ENCODE measurements at places on chromosomes 3 and 15.
A peak's percentile ranks its signal among the peaks of the same experiment; 100 is the strongest.

DNA sequence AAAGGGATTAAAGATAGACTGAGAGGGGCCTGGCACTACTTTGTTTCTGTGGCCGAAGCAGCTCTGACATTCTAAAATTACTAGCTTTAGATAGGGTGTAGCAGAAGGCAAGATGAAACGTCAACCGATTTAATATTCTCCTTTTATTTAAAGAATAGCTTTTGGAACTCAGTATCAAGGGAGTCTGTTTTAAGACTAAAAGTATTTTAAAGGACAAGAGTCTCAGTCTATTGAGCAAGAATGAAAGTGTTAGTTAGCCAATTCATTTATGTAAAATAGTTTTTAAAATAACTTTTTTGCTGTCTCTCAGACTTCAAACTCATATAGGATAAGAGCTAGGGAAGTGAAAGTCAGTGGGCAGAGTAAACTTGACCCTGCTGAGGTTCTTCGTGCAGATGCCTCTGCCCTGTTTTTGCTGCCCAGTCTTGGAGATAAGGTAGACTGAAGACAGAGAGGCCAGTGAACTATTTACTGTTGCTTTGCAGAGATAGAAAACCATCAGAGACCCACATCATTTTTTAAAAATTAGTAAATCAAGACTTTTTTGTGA lies 1090.9 kb downstream of the ROBO2 start:
- DNase-seq: no peak

- DNase-seq: no peak
Measured at GRCh38 chr3:177726807-177727206, 529.5 kb upstream of the TBL1XR1 start.

GRCh38 chr3:189235214-189235613 lies 63.4 kb downstream of the TPRG1 start:
- DNase-seq: no peak

DNA sequence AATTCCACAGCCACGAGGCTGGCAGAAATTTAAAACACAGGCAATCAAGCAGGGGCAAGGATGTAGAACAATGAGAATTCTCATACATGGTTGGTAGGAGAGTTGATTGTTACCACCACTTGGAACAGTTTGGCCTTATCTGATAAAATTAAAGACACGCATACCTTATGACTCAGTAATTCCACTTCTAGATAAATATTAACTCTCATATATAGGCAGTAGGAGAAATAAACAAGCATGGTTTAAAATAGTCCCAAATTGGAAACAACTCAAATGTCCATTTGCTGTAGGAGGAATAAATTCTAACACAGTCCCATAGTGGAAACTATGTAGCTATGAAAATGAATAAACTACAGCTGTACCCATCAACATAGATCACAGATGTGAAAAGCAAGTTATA lies 42.3 kb upstream of the USP3 start:
- no peak for DNase-seq

GRCh38 chr3:183808355-183808754 lies 17.0 kb downstream of the MAP6D1 start:
- no peak for DNase-seq

- no peak for DNase-seq
Measured at GRCh38 chr15:38154837-38155236, 97.8 kb upstream of the SPRED1 start.

DNA sequence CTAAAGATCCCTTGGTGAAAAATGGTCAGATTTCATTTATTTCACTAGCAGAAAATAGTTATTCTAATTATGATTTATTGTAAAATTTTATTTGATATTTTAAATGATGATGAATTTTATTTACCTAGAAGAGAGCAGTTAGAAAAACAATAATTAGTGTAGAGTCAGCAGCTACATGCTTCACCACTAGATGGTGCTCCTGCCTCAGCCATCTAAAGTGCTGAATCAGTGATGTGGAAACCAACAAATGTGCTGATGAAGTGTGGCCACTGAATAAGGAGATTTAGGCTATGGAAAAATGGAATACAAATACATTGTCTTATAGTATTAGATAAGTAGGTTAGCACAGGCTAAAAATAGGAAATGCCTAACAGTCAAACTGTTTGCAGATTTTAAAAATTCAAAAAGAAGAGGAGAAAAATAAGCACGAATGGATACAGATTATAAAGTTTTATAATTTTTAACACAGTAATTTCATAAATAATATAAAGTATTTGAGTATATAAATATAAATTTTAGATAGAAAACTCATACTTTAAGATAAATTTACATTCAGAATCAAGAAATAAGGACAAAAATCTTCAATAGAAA lies 109.8 kb downstream of the PPP2R3A start:
- DNase-seq: peak; percentile 69

- DNase-seq: no peak
Measured at GRCh38 chr15:57578288-57578900, 13.3 kb upstream of the MYZAP start.

- no peak for DNase-seq
Measured at GRCh38 chr3:59212128-59212779, 162.4 kb upstream of the CFAP20DC start.

- peak; percentile 60 for DNase-seq
Measured at GRCh38 chr3:97817965-97818364, 3.8 kb upstream of the CRYBG3 start.

DNA sequence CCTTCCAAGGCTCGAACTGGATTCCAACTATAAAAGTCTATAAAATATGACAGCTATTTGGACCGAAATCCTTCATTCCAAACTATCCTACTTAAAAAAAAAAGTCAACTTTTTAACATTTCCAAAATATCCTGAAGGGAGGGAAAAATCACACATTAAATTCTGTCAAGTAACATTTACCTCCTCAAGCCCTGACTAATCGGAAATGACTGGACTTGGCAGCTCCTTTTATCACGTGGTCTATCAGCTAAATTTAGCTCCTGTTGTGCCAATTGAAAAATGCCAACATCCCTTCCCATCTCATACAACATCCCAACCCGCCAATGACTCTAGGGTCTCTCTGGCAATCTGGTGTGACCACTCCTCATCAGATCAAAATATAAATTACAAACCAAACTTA lies 297.9 kb downstream of the FHIT start:
- no peak for DNase-seq

- no peak for DNase-seq
Measured at GRCh38 chr15:25695875-25696760, 167.0 kb downstream of the ATP10A start.

DNA sequence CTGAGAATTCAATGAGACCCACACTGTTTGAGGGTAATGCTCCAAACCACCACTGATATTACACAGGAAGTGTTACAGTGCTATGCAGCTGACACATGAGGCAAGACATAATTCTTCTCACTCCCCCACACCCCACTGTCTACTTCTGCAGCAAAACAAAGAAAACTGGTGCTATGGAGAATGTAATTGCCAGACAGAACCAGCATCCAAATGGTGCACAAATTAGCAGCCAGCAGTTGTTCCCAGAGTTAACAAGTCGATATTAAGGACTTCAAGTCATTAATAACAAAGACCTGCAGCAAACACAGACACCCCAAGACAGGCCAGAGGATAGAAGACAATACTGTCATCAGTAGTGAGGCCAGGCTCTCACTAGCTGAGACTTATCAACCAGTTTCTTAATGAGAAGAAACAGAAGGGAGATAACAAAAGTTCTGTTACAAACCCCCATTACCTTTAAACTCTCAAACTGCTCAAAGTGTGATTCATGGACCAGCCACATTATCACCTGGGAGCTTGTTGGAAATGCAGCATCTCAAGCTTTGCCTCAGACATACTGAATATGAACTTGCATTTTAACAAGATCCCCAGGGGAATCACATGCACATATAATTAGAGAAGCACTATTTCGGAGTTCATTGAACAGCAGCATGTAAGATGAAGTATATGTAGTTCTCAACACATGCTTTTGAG lies 58.7 kb upstream of the FNDC3B start:
- no peak for DNase-seq

- no peak for DNase-seq
Measured at GRCh38 chr3:89954137-89954536, 846.7 kb downstream of the EPHA3 start.

GRCh38 chr3:13333236-13333897 lies 86.8 kb downstream of the NUP210 start:
- no peak for DNase-seq

GRCh38 chr15:74565381-74566085 lies 24.5 kb downstream of the ARID3B start:
- no peak for DNase-seq

DNA sequence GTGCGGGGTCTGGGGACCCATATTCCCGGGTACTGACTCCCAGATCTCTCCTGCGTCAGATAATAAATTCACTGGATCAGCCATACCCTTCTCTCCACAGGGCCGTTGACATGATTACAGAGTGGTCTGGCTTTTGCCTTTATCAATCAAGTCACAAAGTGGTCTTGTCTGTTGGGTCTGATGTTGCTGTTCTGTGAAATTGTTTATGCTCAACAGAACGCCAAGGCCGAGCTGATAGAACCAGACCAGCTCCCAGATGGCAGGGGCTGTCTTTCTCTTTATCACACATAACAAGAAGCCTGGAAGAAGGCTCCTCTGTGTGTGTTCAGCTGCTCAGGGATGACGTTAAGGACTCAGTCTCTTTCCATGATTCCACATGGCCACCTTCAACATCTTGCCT lies 751 bp upstream of the DCLK3 start:
- no peak for DNase-seq

GRCh38 chr15:97566961-97567360 lies 393.5 kb upstream of the ARRDC4 start:
- no peak for DNase-seq

- no peak for DNase-seq
Measured at GRCh38 chr15:74062236-74062635, 20.1 kb downstream of the GOLGA6A start.

DNA sequence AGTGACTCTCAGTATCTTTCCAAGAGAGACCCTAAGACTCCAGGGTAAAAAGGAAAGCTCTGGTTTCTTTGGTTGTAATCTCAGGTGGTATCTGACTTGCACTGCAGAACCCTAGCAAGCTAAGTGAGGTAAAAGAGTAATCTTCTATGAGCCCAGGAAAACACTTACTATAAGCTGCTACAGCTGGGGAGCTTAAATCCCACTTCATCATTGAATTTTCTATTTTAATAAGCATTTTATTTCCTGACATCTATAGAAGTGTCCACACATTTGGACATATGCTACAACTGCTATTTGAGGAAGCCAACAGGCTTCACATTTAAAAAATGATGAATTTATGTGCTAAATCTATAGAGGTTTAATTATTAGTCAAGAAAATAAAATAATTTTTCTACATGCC lies 73.1 kb upstream of the GUCA1C start:
- DNase-seq: no peak

GRCh38 chr3:65020281-65021160 lies 332.7 kb upstream of the ADAMTS9 start:
- no peak for DNase-seq

DNA sequence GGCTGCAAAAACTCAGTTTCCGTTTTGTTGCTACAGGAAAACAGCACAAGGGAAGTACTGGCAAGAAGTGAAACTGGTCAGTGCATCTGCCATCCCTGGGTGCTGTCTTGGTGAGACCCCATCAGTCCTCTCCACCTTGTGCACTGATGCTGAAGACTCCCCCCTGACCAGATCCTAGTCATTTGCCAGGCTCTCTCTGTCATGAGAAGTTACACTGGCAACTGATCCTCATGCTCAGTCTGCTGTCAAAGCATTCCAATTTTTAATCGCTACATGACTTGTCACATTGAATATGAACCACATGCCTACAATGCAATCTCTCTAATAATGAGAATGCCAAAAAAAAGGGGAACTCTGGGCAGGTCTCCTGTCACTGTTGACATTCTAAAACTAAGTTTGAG lies 296.5 kb downstream of the ZIC1 start:
- no peak for DNase-seq

- no peak for DNase-seq
Measured at GRCh38 chr3:107978131-107979055, 112.4 kb downstream of the CD47 start.

- DNase-seq: no peak
Measured at GRCh38 chr3:99891610-99892285, 74.1 kb downstream of the CMSS1 start.

DNA sequence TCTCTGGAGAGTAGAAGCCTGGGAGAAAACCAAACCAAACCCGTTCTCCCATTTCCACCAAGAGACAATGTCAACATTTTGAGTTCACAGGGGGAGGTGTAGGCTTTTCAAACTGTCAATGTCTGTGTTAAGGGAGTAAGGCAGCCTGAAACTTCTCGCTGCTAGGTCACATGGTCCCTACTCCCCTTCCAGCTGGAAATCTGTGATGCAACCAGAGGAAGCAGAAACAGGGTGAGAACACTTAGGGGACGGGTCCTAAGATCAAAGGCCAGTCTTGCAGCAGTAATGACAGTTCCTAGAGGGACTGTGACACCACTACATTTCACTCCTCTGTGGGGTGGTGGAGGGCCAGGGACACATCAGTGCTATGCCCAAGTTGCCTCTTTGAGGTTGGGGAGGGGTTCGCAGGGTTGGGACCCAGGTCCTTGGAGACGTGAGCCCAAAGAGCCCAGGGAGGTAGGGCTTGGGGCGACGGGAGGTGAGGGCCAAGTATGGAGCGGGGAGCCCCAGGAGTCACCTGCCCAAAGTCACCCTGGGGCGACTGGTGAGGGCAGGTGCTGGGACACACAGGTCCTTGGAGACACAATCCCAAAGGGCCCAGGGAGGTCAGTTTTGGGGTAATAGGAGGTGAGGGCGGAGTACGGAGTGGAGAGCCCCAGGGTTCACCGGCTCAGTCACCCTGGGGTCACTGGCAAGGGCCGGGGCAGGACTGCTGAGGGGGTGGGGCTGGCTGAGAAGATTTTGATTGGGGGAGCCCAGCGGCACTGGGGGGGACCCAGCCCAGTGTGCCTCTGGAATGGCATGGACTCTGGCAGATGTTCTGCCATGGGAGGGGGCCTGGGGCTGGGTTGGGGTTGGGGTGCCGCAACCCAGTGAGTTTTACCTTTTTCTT lies 582 bp downstream of the GOLGA6L2 start:
- DNase-seq: no peak

DNA sequence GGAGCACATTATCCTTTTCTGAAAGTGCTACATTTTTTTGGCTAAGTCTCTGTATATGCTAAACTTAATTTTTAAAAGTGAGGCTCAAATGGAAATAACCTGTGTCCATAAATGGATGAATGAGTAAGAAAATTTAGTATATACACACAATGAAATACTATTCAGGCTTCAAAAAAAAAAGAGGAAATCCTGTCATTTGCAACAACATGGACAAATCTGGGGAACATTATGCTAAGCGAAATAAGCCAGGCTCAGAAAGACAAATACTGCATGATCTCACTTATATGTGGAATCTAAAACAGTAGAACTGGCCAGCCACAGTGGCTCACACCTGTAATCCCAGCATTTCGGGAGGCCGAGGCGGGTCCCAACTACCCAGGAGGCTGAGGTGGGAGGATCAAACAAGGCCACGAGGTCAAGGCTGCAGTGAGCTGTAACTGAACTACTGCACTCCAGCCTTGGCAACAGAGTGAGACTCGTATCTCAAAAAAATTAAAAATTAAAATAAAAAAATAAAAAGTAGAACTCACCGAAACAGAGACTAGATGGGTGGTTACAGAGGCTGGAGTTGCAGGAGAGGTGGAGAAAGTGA lies 25.8 kb downstream of the CCDC12 start:
- no peak for DNase-seq

GRCh38 chr3:78337801-78338211 lies 1297.9 kb downstream of the ROBO2 start:
- no peak for DNase-seq
